ENCODE measurements at places on chromosomes 3 and 15.

DNA sequence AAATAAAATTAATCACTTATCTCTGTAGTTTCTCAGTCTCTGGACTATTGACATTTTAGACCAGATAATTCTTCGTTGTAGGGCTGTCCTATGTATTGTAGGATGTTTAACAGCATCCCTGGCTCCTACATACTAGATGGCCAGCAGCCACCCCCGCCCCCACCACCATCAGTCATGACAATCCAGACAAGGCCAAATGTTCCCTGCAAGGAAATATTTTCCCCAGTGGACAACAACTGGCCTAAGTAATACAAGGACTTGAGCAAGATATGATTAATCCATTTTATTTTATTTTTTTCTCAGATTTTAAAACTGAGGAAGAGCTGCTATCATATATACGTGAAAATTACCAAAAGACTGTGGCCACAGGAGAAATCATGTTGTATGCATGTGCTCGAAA lies 23.8 kb downstream of the TICRR start:
- DNase-seq = no peak

DNA sequence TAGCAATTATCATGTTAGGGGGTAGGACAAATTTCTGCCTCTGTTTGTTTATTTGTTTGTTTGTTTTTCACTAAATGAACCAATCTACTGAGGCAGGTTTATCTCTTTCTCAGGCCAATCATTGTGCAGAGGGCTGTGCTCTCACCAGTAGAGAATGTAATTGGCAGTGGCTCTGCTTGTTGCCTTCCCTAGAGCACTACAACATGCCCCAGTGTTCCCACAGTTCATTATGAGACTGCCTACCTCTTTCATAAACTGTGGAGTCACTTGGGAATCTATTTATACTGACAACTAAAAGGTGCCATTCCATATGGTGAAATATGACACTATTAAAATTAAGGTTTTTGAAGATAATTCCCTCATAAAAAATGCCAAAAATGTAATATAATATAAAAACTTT lies 196.3 kb upstream of the ALCAM start:
- DNase-seq = no peak

GRCh38 chr3:25661694-25662437 lies 2.8 kb downstream of the TOP2B start:
- DNase-seq = no peak

GRCh38 chr3:106750092-106750491 lies 627.1 kb upstream of the CCDC54 start:
- DNase-seq = no peak

GRCh38 chr15:29675791-29676301 lies 146.4 kb downstream of the TJP1 start:
- no peak for DNase-seq

All from SK-N-DZ (cell line).